LHCN-M2 (cell line): ENCODE measurements at places on chromosomes 3 and 15. TPM values are rescaled to one million over a fixed set of nuclear protein-coding genes. Genes with fewer than 3 reads are reported as not detected.

GRCh38 chr3:50520849-50521248, 17.4 kb upstream of the CACNA2D2 start:
- no peak for DNase-seq

DNA sequence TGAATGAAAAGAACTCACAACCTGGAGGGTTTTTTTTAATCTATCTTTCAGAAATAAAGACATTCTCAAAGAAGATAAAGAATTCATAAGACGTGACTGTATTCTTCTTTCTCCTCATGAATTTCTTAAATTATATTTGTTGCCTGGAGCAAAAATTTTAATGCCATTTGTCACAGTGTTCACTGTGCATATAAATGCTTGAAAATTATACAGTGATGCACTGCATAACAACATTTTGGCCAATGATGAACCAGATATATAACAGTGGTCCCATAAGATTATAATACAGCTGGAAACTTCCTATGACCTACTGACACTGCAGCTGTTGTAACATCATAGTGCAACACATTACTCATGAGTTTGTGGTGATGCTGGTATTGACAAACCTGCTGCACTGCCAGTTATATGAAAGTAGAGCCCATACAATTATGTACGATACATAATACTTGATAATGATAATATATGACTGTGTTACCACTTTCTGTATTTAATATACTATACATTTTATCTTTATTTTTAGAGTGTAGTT, 67.3 kb downstream of the P2RY1 start:
- DNase-seq = peak; percentile 93

DNA sequence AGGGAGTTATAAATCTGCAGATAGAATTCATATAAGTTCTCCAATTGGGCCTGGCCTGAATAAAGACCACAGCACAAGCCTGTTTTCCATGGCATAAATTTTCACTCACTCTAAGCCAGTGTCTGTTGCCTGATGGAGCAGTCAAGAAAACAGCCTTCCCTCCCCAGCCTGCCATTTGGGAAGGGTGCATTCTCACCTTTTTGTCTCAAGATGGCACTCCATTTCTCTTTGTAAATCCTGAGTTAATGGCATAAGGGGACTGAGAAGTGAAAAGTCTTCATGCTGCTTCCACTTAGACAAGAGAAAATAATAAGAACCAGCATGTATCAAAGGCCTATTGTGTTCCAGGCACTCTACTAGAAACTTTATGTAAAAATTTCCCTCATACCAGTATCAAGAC, 115.6 kb upstream of the MANF start:
- peak; percentile 19 for DNase-seq

DNA sequence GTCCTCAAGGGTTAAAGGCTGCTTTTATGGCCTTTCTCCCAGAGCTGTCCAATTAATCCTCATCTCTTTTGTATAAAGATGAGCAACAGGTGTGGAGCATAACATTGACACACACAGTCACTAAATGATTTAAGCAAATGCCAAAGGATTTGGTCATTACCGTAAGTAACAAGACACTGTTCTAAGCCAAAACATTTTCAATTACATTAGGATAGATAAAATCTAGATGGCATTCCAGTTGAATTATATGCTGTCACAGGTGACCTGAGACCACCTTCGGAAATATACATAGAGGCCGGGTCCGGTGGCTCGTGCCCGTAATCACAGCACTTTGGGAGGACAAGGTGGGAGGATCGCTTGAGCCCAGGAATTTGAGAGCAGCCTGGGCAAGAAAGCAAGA, 105.3 kb upstream of the UBE3A start:
- peak; percentile 64 for DNase-seq

GRCh38 chr3:42451546-42452230, 41.3 kb upstream of the LYZL4 start:
- no peak for DNase-seq

DNA sequence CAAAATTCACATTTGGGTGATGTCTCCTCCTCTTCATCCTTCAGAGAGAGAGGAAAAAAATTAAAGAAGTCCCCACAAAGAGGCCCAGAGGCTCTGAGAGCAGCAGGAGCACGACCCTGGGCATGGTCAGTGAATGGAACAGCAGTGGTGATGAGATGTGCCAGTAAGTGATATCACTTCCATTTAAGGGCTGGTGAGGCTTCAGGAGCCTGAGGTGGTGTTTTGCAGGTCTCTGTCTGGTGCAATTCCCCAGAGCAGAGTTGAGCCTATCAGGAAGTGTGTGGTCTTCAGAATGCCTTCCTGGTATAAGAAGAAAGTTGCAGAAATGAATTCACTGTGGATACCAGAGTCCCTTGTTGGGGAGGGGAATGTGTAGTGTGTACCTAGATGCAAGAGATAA, 21.4 kb downstream of the ERICH6 start:
- DNase-seq = no peak

DNA sequence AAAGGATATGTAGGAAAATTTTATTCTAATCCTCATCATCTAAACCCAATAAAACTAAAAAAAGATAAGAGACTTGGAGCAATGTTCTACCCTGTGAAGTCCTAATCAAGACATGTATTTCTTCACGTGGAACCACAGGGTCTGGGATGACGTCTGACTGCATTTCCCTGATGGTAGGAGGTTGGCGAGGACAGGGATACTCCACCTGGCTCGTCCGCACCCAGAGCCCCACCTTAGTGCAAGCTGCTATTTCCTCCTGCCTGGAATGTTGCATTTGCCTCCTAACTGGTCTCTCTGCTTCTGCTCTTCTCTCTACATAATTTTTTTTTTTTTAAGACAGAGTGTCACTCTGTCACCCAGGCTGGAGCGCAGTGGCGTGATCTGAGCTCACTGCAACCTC, 57.7 kb upstream of the RASGRP1 start:
- DNase-seq = no peak

- peak; percentile 74 for DNase-seq
These were observed 41.0 kb downstream of the ITGB5 start for GRCh38 chr3:124846189-124846588.

DNA sequence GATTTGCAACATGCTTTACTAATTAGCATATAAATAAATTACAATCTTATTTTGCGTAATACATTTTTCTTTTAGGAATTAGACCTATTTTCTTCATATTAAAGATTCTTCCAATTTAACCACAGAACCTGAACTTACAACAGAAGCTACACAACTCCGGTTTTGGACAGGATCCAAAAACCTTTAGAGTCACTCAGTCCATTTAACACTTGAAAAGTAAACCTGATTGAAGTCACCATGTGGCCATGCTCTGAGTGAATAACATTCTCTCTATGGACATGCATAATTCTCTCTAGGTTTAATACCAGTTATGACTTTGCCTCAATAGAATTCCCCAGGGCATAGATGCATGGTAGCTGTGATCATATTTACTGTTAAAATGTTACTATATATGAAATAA, 751.0 kb downstream of the VGLL3 start:
- DNase-seq = no peak

DNA sequence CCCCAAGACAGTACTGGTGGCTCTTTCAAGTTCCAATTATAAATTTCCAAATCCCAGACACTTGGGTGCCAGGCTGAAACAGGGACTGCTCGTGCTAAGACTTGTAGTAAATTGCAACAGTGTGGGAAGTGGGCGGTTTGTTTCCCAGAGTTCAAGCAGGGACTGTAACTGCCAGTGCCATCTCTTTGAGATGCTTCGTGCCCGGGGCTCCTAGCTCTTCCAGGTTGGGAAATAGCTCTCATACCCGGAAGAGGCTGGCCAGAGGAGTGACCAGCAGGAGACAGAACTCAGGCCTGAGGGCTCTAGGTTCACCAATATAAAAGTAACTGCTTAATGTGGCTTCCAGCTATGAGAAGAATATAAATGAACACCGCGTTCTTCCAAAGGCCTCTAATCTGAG, 54.0 kb upstream of the NEO1 start:
- no peak for DNase-seq

GRCh38 chr3:85912980-85913379, 954.2 kb downstream of the CADM2 start:
- no peak for DNase-seq

GRCh38 chr15:78880242-78880533, 7.5 kb downstream of the MORF4L1 start:
- peak; percentile 64 for DNase-seq

DNA sequence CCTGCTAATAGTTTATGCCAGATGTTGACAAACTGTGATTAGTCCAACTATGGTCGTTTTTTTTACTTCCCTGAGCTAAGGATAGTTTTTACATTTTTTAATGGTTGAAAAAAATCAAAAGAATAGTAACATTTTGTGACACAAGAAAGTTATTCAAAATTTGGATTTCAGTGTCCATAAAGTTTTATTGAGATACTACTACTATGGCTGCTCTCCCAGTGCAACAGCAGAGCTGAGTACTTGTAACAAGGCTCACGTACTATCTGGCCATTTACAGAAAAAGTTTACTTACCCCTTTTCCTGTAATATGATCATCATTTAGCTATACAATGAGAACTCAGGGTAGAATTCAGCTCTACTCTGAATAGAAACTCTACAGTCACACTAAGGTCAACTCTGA, 11.5 kb upstream of the TMEM62 start:
- DNase-seq = no peak

DNA sequence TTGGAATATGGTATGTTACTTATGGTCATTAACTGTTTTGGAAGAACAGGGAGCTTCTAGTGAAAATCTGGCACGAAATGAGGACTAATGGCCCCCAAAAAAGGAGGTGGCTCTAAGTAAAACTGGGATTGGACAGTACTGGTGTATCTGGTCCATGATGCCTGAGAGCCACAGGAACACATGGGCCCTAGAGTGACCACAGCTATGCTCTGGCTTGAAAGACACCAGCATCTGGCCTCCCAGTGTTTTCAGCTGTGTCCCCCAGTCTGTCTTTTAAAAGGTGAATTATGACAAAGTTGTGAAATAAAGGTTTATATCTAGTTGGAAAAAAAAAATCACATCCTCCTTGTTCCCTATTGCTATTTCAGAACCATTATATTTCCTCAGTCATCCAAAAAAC, 64.5 kb downstream of the GSK3B start:
- peak; percentile 88 for DNase-seq

The PROS1 gene
- total RNA-seq = 73.7 and 75.9 TPM in 2 replicates

The GHSR gene
- not detected in 2 replicates for total RNA-seq

The COL6A5 gene
- total RNA-seq = under 0.01 and 0.34 TPM in 2 replicates

The AHSG gene
- not detected in 2 replicates for total RNA-seq
